ENCODE measurements at places on chromosomes 12 and 14.

- DNase-seq, result no peak
These were observed 83.7 kb upstream of the ETV6 start for GRCh38 chr12:11565752-11566151.

DNA sequence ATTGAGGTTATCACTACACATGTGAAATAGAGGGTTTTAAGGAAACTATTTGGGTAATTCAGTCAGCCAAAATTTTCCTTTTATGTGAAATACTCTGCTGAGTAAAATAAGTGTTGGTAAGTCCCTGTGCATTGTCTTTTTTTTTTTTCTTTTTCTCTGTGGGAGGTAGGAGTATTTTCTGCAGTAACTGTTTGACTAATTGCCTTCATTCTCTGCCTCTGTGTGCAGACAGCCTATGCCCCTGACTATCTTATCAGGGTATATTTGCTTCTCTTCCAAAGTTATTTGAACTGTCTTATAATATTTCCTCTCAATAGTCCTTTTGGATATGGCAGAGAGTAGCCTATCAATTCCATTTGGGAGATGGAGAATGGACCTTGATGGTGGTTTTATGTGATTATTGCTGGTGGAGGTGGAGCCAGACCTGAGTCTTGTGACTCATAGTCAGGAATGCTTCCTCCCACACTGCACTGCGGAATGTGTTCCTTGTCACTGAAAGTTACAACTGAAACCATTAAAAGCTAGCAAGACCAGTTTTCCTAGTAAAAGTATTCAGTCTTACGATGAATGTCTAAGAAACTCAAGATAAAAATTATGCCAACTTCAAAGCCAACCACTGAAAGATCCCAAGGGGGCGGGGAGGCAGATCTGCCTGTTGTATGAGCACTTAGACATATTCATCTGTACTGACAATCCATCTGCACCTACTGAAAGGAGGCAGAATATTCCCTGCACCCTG is 40.9 kb upstream of the STXBP6 start:
- DNase-seq, result peak; percentile 79

DNA sequence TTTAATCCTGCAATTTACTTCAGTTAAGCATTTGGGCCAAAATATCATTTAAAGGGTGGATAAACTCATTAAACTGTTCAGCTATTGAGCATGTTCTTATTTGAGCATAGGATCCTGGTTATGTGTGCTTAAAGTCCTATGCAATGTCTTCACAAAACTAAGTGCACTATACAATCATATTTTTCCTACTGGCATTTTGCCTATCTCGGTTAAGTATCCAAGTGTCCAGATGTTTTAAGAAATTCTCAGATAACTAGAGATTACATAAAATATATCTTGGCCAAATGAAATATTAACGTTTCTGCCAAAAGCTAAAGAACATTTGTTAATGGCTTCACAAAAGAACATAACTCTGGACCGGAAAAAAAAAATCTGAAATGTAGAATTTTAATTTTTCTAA is 250.8 kb upstream of the LRFN5 start:
- no peak for DNase-seq

DNA sequence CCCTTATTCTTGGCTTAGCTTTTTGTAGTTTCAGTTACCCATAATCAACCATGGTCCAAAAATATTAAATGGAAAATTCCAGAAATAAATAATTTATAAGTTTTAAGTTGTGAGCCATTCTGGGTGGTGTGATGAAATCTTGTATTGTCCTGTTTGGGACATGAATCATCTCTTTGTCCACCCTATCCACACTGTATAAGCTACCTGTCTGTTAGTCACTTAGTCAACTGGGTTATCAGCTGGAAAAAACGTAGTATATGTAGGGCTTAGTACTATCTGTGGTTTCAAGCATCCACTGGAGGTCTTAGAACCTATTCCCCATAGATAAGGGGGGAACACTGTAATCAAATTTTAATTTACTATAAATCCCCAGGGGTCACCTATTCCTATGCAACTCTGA is 52.7 kb downstream of the NKX2-1 start:
- no peak for DNase-seq

Data from astrocyte (in vitro differentiated cells and primary cell).